Type B pancreatic cell (in vitro differentiated cells): ENCODE measurements at places on chromosomes 1 and 21.
A peak's percentile ranks its signal among the peaks of the same experiment; 100 is the strongest.

DNA sequence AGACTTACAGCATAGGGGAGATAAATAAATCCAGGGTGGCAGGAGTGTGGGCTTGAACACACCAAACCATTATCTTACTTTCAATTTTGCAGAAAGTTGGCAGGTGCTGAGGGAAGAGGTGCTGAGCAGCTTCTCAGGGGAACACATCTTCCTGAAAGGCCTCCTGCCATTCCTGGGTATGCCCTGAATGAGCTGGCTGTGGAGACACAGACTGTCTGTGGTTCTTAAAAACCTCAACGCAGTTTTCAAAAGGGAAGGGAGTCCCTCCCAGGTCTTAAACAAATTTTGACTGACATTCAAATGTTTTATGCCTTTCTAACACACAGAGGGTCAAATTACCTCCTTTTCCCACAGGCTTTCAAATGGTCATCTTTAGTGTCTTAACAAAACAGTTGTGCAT is 166.9 kb downstream of the TNFSF18 start:
- H3K27me3 ChIP-seq, result no peaks in the 10 kb centered on the region
- H3K27ac ChIP-seq, result no peak overlapping the region
- H3K4me3 ChIP-seq, result no peak overlapping the region
- H3K4me1 ChIP-seq, result no peaks in the 10 kb centered on the region
- H3K36me3 ChIP-seq, result peaks cover 4% of the 10 kb centered on the region
- no peak for DNase-seq

DNA sequence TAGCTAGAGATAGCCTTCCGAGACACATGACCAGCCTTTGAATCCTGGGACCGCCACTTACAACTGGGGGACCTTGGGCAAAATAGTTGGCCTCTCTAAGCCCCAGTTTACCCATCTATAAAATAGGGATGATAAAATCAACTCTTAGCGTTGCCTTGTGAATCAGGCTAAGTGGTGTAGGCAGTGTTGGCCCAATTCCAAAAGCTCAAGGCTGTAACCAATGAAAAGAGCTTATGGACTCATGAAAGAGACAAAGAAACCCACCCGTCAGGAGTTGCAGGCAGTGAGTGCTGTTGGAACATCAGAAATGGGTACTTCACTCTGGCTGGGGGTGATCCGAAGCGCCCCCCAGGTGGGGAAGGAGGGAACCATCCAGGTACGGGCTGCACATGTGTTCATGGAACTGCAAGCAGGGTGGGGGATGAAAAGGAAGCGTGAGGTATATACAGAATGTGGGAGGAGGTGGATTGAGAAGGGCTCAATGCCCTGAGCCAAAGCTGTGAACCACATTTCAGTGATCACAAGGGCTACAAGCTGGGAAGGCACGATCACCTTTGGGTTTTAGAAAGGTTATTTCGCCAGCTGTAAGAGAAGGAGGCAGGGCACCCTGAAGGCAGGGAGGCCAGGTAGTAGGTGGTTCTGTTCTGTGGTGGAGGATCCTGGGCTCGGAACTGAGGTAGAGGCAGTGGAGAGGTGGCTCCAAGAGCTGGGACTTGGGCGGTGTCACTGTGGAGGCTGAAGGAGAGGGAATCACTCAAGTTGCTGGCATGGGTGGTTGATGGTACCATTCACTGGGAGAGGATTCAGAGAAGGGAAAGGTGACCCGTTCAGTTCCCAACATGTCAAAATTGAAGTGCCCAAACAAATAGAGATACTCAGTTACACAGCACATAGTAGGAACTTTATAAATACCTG is 11.4 kb upstream of the KIAA1614 start:
- H3K4me3 ChIP-seq, result no peak overlapping the region
- no peaks in the 10 kb centered on the region for H3K36me3 ChIP-seq
- H3K27me3 ChIP-seq, result peaks cover 4% of the 10 kb centered on the region
- no peak overlapping the region for H3K27ac ChIP-seq

- peaks cover 29% of the 10 kb centered on the region for H3K4me1 ChIP-seq
- peaks cover 43% of the 10 kb centered on the region for H3K36me3 ChIP-seq
- no peak for DNase-seq
- no peaks in the 10 kb centered on the region for H3K27me3 ChIP-seq
- peak overlapping the region; percentile 62 for H3K27ac ChIP-seq
- no peak overlapping the region for H3K4me3 ChIP-seq
These were observed 126.4 kb downstream of the VPS13D start for GRCh38 chr1:12356004-12356890.

DNA sequence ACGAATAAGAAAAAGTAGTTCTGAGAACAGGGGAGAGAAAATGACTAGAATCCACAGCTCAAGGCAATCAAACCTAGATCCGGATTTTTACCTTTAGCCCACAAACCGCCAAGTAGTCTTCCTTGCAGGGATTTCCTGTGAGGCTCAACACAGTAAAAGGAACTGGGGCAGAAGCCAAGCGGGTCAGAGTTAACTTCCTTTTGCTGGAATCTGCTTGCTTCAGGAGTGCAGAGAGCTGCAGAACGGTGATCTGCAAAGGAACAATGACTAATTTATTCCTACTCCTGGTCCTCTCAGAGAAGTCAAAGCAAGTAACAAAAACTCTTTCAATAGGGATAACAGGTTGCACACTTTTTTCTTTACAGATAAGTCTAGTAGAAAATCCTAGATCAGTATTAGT is 53.4 kb downstream of the UBR4 start:
- H3K36me3 ChIP-seq, result peaks cover 34% of the 10 kb centered on the region
- H3K4me3 ChIP-seq, result no peak overlapping the region
- DNase-seq, result no peak
- no peak overlapping the region for H3K27ac ChIP-seq
- no peaks in the 10 kb centered on the region for H3K4me1 ChIP-seq

GRCh38 chr1:26470878-26471497 is 1.3 kb upstream of the HMGN2 start:
- H3K27ac ChIP-seq, result peak overlapping the region; percentile 95
- DNase-seq, result no peak
- no peaks in the 10 kb centered on the region for H3K27me3 ChIP-seq
- H3K36me3 ChIP-seq, result peaks cover 30% of the 10 kb centered on the region

GRCh38 chr21:30695956-30696355 is 22.6 kb downstream of the KRTAP21-3 start:
- no peaks in the 10 kb centered on the region for H3K36me3 ChIP-seq
- no peaks in the 10 kb centered on the region for H3K4me1 ChIP-seq
- no peak for DNase-seq
- H3K27ac ChIP-seq, result no peak overlapping the region
- H3K4me3 ChIP-seq, result no peak overlapping the region

GRCh38 chr21:32131960-32132359 is 146.9 kb downstream of the MIS18A start:
- no peaks in the 10 kb centered on the region for H3K27me3 ChIP-seq
- H3K4me3 ChIP-seq, result no peak overlapping the region
- DNase-seq, result no peak
- H3K36me3 ChIP-seq, result no peaks in the 10 kb centered on the region

DNA sequence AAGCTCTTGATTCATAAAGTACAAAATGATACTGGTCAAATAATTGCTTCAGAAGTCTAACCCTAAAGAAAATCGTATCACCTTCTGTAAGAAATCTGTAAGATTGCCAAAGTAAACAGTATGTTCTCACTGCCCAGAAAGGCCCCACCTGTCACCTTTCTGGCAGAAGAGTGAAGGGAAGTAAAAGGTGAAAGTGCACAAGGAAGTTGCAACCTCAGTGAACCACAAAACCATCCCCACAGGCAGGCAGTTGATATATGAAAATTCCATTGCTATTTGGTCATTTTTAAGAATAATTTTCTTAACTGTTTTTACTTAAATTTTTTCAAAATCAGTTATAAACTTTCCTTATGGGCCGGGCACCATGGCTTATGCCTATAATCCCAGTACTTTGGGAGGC is 48.5 kb upstream of the FBXO28 start:
- no peaks in the 10 kb centered on the region for H3K36me3 ChIP-seq
- H3K4me3 ChIP-seq, result no peak overlapping the region
- H3K4me1 ChIP-seq, result peaks cover 27% of the 10 kb centered on the region
- peak overlapping the region; percentile 62 for H3K27ac ChIP-seq

- peaks cover 31% of the 10 kb centered on the region for H3K27me3 ChIP-seq
- no peaks in the 10 kb centered on the region for H3K36me3 ChIP-seq
- peaks cover 15% of the 10 kb centered on the region for H3K4me1 ChIP-seq
- no peak for DNase-seq
- peak overlapping the region; percentile 75 for H3K4me3 ChIP-seq
These were observed 52.3 kb upstream of the DNAJC6 start for GRCh38 chr1:65256860-65257708.

GRCh38 chr1:50959303-50959912 is 659 bp downstream of the FAF1 start:
- peak overlapping the region; percentile 83 for H3K27ac ChIP-seq
- H3K4me3 ChIP-seq, result peak overlapping the region; percentile 90
- H3K4me1 ChIP-seq, result peaks cover 14% of the 10 kb centered on the region
- peaks cover 12% of the 10 kb centered on the region for H3K27me3 ChIP-seq
- no peak for DNase-seq
- no peaks in the 10 kb centered on the region for H3K36me3 ChIP-seq

DNA sequence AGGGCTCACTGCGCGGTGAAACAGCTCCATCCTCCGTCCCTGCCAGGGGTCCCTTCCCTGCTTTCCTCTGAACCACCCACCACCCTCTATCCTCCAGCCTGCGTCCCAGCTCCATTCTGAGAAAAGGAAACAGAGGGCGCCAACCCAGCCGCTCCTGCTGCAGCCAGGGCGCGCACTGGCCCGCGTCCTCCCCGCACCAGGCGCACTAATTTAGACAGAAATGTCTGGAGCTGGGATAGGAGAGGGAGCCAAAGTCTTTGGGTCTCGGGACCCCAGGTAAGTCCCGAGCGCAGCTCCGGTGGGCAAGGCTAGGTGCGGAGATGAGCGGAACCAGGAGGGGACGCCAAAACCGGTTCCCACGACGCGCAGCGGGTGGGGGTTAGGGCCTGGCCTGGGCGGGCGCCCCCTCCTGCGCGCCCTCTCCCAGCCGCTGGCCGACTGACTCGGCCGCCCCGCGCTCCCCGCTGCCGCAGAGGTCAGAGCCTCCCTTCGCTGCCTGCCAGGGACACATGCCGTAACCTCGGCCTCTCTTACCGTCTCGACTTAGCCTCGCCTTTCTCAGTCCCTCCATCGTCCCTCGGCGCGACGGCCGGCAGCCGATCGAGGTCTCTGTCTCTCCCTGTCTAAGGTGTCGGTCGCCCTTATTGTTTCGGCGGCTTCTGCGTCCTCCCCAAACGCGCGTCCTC is 2.0 kb downstream of the CAMK2N1 start:
- peaks cover 77% of the 10 kb centered on the region for H3K27me3 ChIP-seq
- H3K4me3 ChIP-seq, result peak overlapping the region; percentile 94
- H3K36me3 ChIP-seq, result no peaks in the 10 kb centered on the region
- peaks cover 25% of the 10 kb centered on the region for H3K4me1 ChIP-seq
- no peak for DNase-seq
- H3K27ac ChIP-seq, result peak overlapping the region; percentile 87

- H3K27me3 ChIP-seq, result no peaks in the 10 kb centered on the region
- no peaks in the 10 kb centered on the region for H3K36me3 ChIP-seq
- H3K4me3 ChIP-seq, result no peak overlapping the region
These were observed 47.6 kb upstream of the PPP2R5A start for GRCh38 chr1:212237651-212238050.

GRCh38 chr1:176055398-176055797 is 151.7 kb downstream of the COP1 start:
- no peaks in the 10 kb centered on the region for H3K27me3 ChIP-seq
- DNase-seq, result no peak
- peaks cover 12% of the 10 kb centered on the region for H3K36me3 ChIP-seq
- peaks cover 5% of the 10 kb centered on the region for H3K4me1 ChIP-seq
- no peak overlapping the region for H3K27ac ChIP-seq
